ENCODE measurements at places on chromosomes 5 and 9.

DNA sequence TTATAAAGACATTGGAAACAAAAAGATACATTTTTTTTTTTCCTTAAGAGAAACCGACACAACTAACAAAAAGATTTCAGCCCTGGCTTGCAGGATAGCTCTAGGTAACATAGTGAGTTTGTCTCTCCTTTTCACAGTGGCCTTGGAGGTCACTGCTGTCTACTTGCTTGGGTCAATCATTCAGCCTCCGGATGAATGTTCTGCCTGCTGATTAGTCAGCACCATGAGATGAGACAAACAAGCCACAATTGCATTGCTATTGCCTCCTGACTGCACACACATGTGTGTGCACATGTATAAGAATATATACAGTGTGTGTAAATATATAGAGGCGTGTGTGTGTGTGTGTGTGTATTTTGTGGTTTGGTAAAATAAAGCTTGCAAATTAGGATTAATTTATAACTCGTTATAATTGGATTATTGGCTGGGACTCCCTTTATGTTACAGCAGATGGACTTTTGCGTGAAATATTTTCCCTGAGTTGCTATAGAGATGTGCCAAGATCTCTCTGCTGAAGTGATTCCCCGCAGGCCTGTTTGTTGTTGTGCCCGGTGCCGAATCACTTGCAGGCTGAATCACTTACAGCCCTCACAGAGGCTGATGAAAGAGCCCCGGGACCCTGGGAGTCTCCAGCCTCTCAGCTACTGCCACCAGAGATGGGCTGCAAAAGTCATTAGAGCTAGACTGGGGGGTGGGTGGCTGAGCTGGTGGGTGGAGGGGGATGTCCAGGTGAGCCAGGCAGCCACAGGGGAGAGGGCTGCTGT lies 161.2 kb downstream of the FGF18 start:
- peak; percentile 34 for DNase-seq

DNA sequence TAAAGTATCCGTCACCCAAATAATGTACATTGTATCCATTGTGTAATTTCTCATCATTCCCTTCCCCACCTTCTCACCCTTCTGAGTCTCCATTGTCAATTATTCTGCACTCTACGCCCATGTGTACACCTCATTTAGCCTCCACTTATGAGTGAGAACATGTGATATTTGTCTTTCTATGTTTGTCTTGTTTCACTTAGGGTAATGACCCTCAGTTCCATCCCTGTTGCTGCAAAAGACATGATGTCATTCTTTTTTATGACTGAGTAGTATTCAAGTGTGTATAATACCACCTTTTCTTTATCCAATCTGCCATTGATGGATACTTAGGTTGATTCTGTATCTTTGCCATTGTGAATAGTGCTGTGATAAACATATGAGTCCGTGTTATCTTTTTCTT lies 4.9 kb upstream of the SPATA31C2 start:
- no peak for DNase-seq

GRCh38 chr5:128539038-128539429 lies 989 bp upstream of the FBN2 start:
- DNase-seq = no peak

DNA sequence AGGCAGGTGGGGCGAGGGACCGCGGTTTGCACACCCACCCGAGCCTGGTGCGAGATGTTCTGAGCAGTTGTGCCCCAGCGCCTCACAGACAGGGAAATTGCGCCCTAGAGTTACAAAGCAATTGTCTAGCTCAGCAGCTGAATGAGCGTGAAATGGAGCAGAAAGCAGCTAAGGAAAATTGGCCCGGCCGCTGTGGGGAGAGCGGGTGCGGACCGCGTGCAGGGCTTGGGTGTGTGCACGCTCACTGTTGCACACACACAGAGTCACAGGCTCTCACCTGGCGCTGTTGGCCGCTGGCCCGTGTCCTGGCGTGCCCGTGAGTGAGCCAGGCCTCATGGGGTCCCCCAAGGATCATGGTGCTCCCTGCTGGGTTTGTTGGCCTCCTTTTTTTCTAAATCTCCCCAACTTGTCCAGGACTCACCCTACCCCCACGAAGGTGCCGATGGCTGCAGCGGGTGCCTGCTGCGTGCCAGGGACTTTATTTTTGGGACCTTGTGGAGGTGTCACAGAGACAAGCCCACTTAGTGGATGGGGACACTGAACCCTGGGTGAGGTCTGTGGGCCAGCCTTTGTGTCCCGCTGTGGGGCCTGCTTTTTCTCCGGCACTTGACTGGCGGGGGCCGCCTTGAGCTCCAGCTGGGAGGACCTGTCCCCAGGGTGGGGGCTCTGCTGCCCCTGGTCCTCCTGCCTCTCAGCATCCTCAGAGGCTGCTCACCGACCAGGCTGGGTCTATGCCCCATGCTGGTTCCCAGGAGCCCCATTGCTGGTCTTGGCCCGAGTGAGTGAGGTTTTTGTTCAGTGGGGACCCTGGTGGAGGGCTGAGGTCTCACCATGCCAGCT lies 5.2 kb downstream of the RXRA start:
- no peak for DNase-seq

- DNase-seq = no peak
Measured at GRCh38 chr5:78805474-78806124, 157.0 kb upstream of the LHFPL2 start.

GRCh38 chr9:78443946-78444345 lies 147.0 kb downstream of the PSAT1 start:
- DNase-seq = no peak

- DNase-seq = peak; percentile 87
Measured at GRCh38 chr5:88660947-88661805, 221.8 kb downstream of the MEF2C start.

DNA sequence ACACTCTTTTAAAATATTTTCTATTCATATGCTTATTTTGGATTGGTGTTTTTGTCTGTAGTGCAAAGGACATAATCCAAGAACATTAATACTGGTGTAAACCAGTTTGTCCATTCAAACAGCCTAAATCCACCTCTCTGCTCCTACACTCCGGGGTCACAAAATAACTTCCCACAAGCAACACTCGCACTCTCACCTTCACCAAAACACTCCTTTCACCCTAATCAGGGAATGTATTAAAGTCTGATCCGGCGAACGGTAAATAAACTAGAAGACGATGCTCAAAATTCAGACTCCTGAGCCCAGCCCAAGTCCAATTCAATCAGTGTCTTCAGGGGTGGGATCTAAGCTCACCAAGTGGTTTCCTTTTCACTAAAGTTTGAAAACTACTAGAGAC lies 649 bp downstream of the AP3B1 start:
- DNase-seq = no peak

DNA sequence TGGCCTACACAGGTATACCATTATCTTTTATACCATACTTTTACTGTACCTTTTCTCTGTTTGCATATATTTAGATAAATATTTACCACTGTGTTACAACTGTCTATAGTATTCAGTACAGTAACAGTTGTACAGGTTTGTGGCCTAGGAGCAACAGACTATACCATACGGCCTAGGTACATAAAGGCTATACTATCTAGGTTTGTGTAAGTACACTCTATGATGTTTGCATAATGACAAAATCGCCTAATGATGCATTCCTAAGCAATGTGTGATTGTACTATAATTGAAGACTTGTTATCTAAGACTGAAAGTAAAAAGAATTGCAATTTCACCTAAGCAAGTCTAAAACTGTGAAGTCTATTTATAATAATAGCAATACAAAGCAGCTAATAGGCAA lies 3.9 kb downstream of the C9orf72 start:
- DNase-seq = no peak

DNA sequence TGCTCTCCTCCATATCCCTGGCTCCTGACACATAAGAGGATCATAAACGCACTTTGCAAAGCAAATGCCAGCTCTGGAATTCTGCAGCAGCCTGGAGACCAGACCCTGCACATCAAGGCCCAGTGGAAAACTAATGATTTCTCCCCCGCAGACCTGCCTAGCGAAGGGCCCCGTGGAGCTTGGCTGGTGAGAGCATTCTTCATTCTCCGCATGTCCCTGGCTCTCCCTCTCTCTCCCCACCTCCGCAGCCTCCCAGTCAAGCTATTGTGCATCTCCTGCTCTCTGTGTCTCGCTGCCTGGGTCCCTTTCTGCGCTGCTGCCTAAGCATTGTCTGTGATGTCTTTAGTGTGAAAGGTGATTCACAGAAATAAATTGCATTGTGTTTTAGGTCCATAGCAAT lies 46.7 kb downstream of the GRIA1 start:
- DNase-seq = no peak

DNA sequence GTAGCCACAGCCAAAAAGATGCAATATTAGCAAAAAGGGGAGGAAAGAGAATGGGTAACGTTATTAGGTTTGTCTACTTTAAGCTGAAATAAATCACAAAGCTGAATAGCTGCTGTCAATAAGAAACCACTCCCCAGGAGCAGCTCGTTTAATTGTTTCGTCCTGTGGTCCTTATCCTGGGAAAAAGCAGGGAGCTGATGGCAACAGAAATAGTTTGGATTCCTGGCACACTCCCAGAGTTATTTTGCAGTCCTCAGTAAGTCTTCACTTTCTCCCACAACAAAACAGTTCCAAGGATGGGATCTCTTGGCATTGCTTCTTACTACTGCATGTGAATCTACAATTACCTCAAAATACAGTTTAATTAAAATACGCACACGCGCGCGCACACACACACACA lies 28.8 kb downstream of the FRMD3 start:
- DNase-seq = no peak

GRCh38 chr9:106615118-106615889 lies 247.7 kb upstream of the ZNF462 start:
- no peak for DNase-seq
